ENCODE measurements at places on chromosomes 12 and 14.

DNA sequence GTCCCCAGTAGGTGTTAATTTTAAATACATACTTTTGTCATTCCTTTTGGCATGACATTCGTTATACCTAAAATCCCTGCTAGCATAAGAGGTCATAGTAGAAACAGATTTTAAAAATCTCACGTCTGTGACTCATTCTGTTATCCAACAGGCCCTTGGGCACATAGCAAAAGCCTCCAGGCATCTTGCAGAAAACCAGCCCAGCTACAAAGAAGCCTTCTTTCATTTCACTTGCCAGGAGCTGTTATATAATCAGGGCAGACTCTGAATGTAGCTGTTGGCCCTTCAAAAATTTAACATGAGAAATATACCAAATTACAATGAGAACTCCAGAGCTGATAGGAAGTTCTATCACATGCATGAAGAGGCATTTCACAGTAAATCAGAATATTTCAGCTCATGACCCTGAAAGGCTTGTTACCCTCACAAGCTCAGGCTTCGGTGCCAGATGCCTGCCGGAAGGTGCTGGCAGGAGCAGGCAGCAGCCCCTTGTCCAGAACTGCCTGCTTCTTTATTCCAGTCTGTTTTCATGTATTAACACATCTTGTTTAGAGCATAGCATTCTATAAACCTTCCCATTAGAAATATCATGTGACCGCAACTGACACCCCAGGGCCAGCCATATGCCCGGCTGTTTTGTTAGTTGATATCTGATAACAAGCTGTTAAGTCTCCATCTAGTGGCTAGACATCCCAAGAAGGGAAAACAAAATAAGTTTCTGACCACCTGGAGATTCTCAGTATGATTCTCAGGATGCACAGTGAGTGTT lies 17.8 kb downstream of the E2F7 start:
- no peak for DNase-seq
- H3K36me3 ChIP-seq: no peaks in the 10 kb centered on the region
- H3K4me1 ChIP-seq: no peaks in the 10 kb centered on the region
- no peaks in the 10 kb centered on the region for H3K27me3 ChIP-seq

GRCh38 chr12:8556531-8557097 lies 15.9 kb upstream of the CLEC4E start:
- no peaks in the 10 kb centered on the region for H3K4me1 ChIP-seq
- DNase-seq: no peak
- H3K4me3 ChIP-seq: no peak overlapping the region
- H3K27ac ChIP-seq: no peak overlapping the region
- no peaks in the 10 kb centered on the region for H3K36me3 ChIP-seq
- H3K27me3 ChIP-seq: no peaks in the 10 kb centered on the region

DNA sequence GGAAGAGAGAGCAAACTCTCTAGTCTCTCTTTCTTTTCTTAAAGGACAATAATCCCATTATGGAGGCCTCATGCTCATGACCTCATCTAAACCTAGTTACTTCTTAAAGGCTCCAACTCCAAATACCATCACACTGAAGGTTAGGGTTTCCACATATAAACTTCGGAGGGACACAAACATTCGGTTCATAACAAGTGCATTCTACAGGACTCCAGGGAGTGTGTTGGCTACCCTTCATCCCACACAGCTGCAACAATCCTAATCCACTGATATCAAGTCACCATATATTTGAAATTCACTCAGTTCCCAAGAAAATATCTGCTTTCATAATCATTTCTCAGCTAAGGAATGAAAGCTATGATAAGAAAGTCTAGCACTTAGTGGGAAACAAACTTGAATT lies 265.9 kb upstream of the PLEKHG7 start:
- no peak overlapping the region for H3K4me3 ChIP-seq
- no peak for DNase-seq
- no peaks in the 10 kb centered on the region for H3K36me3 ChIP-seq
- no peak overlapping the region for H3K27ac ChIP-seq
- H3K4me1 ChIP-seq: no peaks in the 10 kb centered on the region

DNA sequence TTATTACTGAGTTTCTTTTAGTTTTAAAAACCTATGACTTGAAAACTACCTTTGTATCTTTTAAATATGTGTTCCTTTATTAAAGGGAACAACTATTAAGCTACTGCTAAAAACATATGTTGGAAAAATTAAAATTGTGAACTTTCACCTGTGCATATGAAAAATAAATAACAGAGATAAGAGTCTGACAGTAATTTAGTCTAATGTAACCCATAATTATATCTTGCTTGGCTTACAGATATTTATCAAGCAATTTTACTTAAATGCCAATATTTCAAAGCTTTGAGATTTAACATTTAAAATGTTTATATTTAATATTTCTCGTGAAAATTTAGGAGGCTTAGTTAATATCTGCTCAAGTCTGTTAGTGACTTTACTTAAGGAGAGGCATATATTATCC lies 309.8 kb downstream of the CCER1 start:
- H3K27ac ChIP-seq: no peak overlapping the region
- no peaks in the 10 kb centered on the region for H3K36me3 ChIP-seq
- H3K4me1 ChIP-seq: no peaks in the 10 kb centered on the region
- no peak for DNase-seq
- no peak overlapping the region for H3K4me3 ChIP-seq
- H3K27me3 ChIP-seq: no peaks in the 10 kb centered on the region

GRCh38 chr14:39034481-39035296 lies 68.3 kb downstream of the SEC23A start:
- no peaks in the 10 kb centered on the region for H3K27me3 ChIP-seq
- DNase-seq: no peak
- H3K4me1 ChIP-seq: no peaks in the 10 kb centered on the region
- peaks cover 59% of the 10 kb centered on the region for H3K36me3 ChIP-seq
